Fibroblast of villous mesenchyme (primary cell): ENCODE measurements at places on chromosomes 6 and 20. TPM values are rescaled to one million over a fixed set of nuclear protein-coding genes. Genes with fewer than 3 reads are reported as not detected.

Gene SLC17A2
- total RNA-seq = not detected in 2 replicates

Gene MEP1A
- not detected in 2 replicates for total RNA-seq

Gene EYA4
- under 0.01 TPM in 2 replicates for total RNA-seq

Gene GDAP1L1
- not detected in 2 replicates for total RNA-seq

Gene HLA-DRB5
- not detected in 2 replicates for total RNA-seq

Gene POLR1H
- 20.0 and 20.3 TPM in 2 replicates for total RNA-seq

Gene VPS16
- 48.6 and 51.0 TPM in 2 replicates for total RNA-seq

Gene CALHM6
- total RNA-seq = 0.32 TPM in 1 of 2 replicates, not detected in the other

Gene MLN
- total RNA-seq = not detected in 2 replicates

Gene PGC
- not detected in 2 replicates for total RNA-seq

Gene TFAP2A
- 2.6 and 13.8 TPM in 2 replicates for total RNA-seq

Gene SIGLEC1
- total RNA-seq = not detected in 2 replicates

Gene ZNF831
- total RNA-seq = not detected in 2 replicates

Gene GNAS
- 345 and 361 TPM in 2 replicates for total RNA-seq

Gene PPIL6
- total RNA-seq = 0.97 and 1.7 TPM in 2 replicates

Gene MUCL3
- total RNA-seq = not detected in 2 replicates

Gene SIRPB2
- not detected in 2 replicates for total RNA-seq

Gene OR12D3
- total RNA-seq = not detected in 2 replicates
